ENCODE measurements at places on chromosomes 4 and X.

DNA sequence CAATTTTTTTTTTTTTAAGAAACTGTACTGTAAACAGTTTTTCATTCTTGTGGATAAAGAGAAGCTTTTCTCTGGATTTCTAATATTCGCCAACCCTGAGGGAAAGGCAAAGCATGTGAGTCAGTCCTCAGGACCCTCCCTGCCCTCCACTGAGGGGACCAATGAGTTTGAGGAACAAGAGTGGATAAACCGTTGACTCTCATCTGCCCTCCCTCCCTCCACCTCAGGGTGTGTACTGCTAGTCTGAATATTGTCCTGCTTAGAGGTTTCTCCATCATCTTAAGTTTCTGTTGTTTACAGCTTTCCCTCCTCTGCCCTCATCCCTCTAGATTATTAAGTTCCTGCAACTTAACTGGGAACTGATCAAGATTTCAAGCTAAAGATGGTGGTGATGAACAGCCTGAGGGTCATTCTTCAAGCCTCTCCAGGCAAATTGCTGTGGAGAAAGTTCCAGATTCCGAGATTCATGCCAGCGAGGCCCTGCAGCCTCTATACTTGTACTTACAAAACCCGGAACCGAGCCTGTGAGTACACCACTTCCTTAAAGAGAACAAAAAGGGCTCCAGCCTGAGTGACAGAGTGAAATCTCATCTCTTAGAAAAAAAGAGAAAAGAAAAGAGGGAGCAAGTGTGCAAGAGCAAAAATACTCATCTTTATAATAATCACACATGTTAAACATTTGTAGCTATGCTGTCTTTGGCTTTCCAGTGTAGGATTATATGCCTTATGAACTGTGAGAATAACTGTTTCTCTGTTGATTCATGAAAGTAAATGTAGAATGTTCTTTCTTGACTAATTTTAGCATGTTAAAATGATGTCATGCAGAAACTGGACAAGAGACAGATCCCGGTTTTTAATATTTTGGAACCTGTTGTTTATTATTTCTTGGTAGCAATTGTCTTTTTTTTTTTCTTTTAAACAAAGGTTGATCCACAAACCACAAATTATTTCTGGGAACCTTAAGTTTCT lies 11.9 kb downstream of the CA5B start:
- no peak for DNase-seq

- no peak for DNase-seq
Measured at GRCh38 chrX:15204130-15204751, 65.6 kb downstream of the ASB9 start.

GRCh38 chrX:137032841-137033773 lies 688 bp downstream of the GPR101 start:
- DNase-seq: no peak

GRCh38 chr4:139656614-139657486 lies 8.8 kb upstream of the MGST2 start:
- DNase-seq: peak; percentile 85

- DNase-seq: no peak
Measured at GRCh38 chr4:74772106-74772505, 22.2 kb downstream of the BTC start.

- DNase-seq: no peak
Measured at GRCh38 chr4:138204507-138204906, 37.6 kb downstream of the SLC7A11 start.

- no peak for DNase-seq
Measured at GRCh38 chr4:180285796-180286195, 1957.4 kb upstream of the TENM3 start.

DNA sequence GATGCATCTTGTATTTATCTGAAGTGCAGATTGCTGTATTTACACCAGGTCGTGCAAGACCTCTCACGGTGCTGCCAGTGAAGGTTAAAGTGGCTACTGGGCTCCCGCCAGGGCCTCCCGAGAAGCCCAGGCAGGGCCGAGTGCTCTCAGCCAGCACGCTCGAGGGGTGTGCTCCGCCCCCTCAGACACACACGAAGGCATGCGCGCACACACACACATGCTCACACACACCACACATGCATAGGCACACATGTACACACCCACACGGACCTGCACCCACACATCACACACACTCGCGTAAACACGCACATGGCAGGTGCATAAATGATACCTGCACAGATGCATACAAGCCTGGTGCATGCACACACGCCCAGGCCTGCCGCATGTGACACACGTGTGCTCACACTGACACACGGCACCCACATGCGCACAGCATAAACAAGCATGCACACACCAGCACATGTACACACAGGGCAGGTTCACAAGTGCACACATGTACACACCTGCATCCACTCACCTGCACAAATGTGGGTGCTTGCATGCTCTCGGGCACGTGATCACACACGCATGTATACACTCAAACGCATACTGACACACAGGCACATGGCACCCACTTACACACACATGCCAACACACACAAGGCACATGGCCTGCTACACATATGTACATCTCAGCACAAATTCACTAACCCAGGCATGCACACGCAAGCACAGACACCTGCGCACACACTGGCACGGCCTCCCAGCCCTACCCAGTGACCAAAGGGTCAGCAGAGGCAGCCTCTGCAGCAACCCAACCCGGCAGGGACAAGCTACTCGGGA lies 71.6 kb downstream of the FAM53A start:
- DNase-seq: no peak

DNA sequence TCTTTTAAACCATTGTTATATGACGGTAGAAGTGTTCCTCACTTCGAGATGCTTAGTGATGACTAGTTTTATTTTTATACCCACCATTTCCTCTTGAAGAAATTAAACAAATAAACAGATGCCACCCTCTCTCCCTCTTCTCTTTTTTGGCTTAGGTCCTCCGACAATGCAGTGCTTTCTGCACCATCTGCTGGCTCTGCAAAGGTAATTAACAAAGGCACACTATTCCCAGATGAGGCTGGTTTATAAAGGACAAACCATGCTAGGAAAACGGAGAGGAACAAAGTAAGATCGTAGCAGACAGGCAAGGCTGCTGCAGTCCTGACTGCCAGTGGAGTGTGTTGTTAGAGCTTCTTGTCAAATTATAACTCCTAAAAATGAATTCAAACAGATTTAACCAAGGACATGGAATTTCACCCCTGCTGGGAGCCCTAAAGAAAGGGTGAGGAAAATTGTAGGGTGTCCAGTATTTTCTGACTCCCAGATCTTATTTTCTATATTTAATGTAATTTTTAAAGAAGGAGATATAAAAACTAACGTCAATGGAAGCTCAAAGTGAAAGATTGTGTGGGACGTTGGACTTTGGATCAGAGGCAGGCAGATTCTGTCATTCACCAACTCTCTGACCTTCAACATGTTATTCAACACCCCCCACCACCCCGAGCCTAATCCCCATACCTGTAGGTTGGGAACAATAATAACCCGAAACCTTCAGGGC lies 142.1 kb downstream of the CPEB2 start:
- no peak for DNase-seq

DNA sequence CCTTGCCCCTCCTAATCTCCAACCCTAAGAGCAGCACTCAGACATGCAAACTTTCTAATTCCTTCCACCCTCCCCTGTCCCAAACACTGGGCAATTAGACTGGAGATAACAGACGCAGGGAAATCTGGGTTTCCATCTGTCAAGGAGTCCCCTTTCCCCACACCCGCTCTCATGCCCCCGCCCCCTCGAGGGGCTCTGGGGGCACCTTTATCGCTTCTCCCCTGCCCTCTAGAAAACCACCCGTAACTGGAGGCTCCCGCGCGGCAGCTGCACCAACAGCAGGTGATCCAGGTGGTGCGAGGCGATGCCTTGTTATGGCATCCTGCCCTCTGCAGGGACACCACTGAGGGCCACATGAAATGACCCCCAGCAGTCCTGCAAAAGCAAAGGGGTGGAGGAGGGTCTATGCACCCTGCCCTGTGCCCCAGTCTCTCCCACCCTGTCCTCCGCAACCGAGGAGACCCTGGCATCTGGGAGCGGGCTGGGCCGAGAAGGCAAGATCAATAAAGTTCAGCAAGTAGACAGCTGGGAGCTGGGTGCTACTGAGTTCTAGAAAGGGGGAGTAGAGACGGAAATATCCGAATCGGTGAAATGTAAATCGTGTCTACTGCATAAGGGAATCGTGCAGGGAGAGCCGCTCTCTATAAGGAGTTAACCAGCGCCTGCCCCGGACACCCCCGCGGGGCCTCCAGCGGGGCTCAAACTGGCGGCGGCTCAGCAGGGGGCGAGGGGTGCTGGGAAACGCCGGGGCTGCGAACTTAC lies 1.6 kb downstream of the KCTD8 start:
- DNase-seq: no peak

DNA sequence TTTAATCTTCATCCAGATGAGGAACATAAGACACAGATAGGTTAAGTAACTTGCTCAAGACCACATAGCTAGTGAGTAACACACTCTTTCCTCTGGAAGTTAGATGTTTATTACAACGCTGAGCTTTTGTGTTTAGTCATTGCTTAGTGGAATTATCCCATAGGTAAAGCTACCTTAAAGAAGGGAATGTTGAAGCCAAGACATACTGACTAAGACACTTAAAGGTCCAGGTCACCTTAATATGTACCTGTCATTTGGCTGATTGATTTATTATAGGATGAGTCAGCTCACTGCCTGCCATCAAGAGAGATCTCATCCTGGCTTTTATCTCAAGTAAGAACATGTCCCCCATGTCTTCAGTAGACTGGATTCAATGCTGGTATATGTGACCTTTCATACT lies 53.4 kb downstream of the KDR start:
- no peak for DNase-seq

DNA sequence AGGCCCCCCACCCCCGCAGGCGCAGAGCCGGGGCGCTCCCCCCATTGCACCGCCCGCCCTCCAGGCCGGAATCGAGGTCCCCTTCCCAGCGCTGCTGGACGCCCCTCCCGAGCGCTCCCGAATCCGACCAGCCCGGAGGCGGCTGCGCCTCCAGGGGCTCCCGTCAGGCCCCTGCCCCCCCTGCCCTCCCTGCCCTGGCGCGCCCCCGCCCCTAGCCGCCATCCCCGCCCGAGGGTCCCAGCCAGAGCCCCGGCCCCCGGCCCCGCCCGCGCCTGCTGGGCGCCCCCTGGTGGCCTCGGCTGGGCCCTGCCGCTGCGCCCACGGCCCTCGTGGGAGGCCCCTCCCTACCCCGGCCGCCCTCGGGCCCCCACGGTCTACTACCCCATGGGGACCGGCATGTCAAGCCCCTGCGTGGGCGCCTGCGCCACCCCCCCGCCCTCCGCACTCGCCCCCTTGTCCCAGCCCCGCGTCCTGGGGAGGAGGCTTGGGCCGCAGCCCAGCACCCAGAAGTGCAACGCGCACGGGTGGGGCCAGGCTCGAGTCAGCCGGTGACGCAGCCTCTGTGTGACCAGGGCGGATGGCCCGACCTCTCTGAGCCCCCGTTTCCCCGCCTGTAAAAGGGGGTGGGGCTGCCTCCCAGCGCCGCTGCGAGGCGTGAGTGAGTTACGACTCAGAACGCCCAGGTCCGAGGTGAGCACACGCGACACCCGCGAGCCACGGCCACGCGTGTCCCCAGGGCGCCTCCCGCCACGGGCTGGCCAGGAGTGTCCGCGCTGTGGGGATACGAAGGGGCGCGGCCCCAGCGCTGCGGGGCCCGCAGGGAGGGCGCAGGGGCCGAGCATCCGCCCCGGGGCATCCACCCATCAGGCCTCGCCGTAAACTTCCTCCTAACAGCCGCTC lies 104.9 kb downstream of the FAM53A start:
- peak; percentile 39 for DNase-seq
